ENCODE measurements at places on chromosomes 16 and 17.
A peak's percentile ranks its signal among the peaks of the same experiment; 100 is the strongest.

GRCh38 chr16:67951485-67951884 lies 7.6 kb upstream of the LCAT start:
- peak; percentile 66 for DNase-seq

DNA sequence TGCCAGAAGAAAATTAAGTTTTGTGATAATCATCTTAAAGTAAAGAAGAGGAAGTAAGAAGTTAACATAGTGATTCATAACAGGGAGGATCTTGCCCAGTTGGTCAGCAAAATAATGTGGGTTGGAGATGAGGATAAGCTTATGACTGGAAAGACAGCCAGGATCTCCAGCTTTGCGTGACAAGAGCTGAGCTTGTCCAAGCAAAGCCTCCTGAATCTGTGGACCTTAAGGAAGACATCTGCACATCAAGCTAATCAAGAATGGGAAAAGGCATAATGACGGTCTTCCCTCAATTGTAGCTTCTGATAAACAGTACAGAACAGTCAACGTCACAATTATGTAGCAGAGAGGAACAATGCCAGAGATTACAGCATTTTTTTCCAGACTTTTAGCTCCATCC lies 744.7 kb upstream of the GOT2 start:
- peak; percentile 45 for DNase-seq

- no peak for DNase-seq
Measured at GRCh38 chr17:82416771-82417170, 1.4 kb upstream of the HEXD start.

DNA sequence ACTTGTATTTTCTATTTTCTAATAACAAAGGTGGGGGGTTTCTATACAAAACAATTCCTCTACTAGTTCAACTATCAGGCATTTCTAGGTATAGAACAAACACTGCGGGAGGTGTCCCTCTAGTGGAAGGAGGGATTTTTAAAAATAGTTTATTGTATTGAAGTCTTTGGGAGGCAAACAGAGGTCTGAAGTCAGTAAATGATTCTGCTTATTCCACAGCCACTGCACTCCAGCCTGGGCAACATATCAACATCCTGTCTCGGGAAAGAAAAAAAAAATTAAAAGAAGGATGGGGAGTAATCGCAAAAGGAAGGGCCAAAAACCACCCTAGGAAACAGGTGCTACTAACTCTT lies 648 bp upstream of the ERCC4 start:
- DNase-seq: no peak

DNA sequence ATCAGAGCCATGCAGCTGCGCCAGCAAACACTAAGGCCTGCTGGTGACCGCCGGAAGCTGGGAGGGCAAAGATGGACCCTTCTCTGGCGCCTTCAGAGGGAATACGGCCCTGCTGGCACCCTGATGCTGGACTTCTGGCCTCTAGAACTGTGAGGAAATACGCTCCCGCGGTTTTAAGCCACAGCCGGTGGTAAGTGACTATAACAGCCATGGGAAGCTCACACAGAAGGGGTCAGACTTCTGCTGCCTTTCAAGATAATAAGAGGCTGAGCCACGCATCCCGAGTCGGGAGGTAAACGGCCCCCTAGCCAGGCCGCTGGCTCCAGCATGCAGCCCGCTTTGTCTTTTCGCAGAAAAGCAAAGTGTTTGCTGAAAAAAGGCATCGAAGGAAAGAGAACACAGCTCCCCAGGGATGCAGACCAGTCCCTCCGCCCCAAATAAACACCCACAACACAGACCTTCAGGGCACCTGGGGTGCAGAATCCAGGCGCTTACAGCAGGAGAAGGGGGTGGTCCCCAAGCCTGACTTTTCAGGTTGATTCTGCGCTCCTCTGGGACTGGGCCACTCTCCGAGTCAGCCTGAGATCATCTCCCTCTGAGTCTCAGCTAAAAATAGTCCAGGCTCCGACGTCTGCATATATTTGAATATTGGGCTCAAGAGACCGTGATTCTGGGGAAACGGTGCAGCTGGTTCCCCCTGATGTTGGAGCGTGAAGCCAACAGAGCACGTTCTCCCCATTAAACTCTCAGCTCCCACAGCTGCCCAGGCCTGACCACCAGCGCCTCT lies 89.7 kb downstream of the MGAT5B start:
- DNase-seq: no peak

- DNase-seq: no peak
Measured at GRCh38 chr16:908526-909155, 62.1 kb downstream of the LMF1 start.

- no peak for DNase-seq
Measured at GRCh38 chr17:78654325-78654724, 77.1 kb upstream of the DNAH17 start.

GRCh38 chr17:59387351-59388068 lies 56.1 kb downstream of the YPEL2 start:
- DNase-seq: no peak

GRCh38 chr17:37026531-37026869 lies 77.7 kb downstream of the AATF start:
- peak; percentile 23 for DNase-seq

- DNase-seq: peak; percentile 45
Measured at GRCh38 chr16:56424404-56424764, 961 bp downstream of the AMFR start.

DNA sequence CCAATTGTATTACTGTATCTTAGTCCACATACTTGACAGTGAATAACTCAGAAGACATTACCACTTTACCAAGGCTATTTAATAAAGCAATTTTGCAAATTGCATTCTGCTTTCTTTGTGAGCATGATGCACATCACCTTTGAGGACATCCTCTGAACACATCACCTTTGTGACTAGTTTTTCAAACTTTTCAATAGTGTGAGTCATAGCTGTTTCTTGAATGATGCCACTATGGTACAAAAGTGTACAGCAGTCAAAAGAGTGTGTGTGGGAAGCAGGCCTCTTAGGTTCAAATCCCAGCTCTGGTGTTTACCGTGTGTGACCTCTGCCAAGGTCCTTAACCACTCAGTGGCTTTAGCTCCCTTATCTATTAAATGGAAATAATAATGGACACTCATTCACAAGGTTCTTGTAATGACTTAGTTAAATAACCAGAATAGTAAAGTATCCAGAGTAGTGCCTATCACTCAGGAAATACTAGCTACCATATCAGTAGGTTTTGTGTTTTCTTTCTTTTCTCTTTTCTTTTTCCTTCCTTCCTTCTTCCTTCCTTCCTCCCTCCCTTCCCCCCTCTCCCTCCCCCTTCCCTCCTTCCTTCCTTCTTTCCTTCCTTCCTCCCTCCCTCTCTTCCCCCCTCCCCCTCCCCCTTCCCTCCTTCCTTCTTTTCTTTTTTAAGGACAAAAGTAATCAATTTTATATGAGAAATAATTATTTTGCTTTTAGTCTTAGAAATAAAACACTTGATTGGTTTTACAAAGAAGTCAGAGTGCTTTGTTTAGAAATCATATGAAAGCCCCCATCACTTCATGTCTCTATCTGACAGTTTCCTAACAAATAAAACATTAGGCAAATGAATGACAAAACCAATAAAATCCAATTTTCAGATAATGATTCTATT lies 178.9 kb downstream of the MYO1D start:
- DNase-seq: no peak

GRCh38 chr16:72844225-72844920 lies 203.6 kb downstream of the ZFHX3 start:
- DNase-seq: no peak

DNA sequence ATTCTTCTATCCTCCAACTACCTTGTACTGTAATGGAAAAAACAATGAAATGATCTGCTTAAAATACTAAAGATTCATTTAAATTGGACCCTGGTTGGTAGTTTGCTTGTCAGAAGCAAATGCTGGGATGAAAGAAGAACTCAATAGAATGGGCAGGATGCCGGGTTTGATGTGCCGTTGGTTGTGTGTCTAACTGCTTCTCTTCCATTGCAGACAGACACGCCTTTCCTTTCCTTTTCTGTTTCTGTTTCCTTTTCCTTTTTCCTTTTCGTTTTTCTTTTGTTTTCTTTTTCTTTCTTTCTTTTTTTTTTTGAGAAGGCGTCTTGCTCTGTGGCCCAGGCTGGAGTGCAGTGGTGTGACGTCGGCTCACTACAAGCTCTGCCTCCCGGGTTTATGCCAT lies 64.6 kb downstream of the PLCG2 start:
- no peak for DNase-seq

GRCh38 chr17:30116345-30116660 lies 313 bp upstream of the NSRP1 start:
- DNase-seq: no peak

DNA sequence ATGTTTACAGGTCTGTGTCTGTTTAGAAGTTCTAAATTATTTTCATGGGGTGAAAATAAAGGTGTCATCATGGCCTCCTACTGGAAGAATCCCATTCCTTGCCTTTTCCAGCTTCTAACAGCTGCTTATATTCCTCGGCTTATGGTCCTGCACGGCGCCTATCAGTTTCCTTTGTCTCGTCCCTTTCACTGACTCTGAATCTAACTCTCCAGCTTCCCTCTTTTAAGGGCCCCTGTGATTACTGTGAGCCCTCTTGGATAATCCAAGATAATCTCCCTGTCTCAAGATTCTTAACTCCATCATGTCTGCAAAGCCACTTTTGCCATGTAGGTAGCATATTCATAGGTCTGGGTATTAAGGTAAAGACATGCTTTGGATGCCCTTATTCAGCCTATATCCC lies 441.0 kb upstream of the ERCC4 start:
- no peak for DNase-seq

DNA sequence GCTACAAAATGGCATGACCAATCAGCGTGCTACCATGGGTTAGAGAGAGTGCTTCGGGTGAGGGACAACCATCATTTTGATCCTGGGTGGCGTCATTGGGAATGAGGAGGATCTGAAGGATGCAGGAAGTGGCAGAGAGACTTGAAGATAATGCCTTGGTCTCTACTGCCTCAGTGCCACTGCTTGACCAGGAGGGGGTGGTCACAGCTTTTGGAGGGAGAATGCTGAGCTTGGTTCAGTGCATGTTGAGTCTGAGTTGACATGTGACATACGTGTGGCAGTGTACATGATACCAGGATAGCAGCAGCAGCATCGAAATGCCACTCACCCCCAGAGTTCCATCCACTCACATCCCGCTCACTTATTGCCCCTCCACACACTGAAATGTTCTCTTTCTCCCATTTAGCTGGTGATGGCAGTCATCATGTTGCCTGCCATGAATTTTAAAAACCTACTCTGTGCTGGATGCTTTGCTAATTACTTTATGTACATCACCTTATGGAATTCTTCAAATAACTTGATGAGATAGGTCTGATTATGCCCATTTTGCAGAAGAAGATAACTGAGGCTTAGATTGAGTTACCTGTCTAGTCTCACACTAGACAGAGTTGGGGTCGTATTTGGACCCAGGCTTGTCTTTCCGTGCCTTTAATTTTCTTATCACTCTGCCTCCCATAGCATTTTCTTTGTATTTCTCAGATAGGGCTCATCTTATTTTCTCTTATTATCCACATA lies 36.7 kb downstream of the ARSG start:
- no peak for DNase-seq

- peak; percentile 50 for DNase-seq
Measured at GRCh38 chr17:61149862-61150362, 249.7 kb upstream of the TBX2 start.

DNA sequence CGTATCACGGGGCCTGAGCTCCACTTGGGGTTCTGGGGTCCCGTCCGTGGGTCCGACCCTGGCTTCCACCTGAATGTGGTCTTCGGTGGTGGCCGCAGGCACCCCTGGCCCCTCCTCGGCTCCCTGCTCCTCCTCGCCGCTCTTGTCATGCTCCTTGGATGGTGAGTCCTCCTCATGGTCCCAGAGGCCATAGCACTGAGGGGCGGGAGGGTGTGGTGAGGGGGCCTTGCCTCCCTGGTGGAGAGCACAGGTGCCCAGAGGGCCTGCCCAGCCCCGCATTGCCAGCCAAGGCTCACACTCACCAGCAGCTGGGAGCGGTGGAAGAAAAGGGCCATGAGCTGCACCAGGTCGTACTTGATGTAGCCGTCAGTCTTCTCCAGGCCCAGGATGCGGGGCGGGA lies 14.9 kb downstream of the CTU2 start:
- DNase-seq: no peak

DNA sequence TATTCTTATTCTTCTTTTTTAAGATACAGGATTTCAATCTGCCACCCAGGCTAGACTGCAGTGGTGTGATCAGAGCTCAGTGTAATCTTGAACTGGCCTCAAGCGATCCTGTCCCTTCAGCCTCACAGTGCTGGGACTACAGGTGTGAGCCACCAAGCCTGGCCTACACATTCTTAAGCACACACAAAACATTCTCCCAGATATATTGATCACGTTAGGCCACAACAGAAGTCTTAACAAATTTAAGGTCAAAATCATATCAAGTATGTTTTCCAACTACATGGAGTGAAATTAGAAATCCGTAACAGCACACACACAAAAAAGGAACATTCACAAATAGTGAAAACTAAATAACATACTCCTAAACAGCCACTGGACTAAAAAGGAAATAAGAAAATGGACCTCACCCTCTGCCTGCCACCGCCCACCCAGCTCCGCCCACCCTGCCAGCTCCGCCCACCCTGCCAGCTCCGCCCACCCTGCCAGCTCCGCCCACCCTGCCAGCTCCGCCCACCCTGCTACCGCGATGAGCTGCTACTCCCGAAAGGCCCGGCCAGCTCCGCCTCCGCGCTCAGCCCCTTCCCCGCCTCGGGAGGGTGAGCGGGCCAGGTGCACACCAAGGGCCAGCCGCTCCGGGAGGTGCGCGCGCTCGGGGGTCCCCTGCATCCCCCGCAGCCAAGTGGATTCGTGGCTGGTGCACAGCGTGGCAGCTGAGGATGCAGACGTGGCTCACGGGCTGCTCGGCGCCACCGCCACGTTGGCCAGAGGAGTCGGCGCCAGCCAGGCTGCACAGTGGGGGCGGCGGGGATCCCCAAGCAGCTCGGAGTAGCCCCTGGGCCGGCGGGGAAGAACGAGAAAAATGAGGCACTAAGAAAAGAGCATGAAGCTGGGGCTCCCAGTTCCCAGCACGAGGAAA lies 41.2 kb downstream of the C16orf87 start:
- DNase-seq: peak; percentile 57

- peak; percentile 37 for DNase-seq
Measured at GRCh38 chr17:55668312-55668920, 54.2 kb downstream of the TMEM100 start.

- peak; percentile 93 for DNase-seq
Measured at GRCh38 chr17:59521465-59522126, 43.8 kb upstream of the DHX40 start.

DNA sequence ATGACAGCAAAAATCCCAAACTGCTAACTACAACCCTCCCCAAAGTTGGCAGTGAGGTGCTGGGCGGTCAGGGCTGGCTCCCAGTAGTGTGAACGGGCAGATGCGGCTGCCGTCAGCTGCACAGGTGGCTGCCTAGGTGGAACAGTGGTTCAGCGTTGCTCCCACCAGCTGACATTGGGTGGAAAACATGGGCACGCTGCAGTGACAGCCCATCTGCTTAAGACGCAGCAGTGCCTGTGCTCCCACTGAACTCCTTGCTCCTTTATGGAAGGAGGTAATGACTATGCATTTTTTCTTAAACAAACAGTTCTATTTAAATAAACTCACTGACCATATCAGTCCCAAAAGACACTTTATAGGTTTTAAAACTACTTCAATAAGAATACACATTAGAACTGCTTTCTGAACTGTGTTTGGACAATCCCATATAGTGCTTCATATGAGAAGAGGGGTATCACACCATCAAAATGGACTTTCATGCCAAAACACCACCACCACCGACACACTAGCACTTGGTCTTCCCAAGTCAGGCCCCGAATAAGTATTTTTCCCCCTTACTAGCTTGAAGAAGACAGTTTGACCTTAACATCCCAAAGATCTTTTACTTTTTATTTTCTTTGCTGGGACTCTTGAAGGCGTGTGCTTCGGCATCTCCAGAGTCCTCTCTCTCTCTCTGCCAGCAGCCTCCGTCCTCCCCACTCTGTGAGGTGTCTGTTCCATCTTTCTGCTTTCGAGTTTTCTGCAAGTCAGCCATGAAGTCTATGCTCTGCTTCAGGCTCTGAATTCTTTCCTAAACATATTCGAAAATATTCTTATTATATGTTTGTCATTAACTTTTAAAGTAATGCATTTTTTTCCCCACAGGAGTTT lies 34.4 kb downstream of the BRD7 start:
- no peak for DNase-seq
